T-helper 9 cell (primary cell): ENCODE measurements at places on chromosomes 6 and 20.

DNA sequence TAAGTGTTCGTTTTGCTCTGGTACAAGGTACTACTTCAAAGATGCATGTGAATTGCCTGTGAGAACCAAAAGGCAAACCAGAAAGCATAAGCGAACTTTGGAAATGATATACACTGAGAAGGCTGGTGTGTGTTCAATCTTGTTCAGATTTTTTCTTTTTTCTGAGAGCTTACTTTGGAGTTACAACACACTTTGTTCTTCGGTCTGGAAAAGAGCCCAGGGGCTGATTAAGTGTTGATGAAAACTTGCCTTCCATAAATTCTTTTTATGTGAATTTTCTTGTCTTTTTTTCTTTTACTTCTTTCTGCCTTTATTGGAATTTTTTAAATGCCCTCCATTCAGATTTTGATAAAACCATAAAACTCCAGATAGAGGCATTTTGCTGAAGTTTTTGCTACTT, 395.1 kb upstream of the SASH1 start:
- DNase-seq, result no peak

GRCh38 chr6:162260027-162260426, 467.5 kb downstream of the PRKN start:
- no peak for DNase-seq

DNA sequence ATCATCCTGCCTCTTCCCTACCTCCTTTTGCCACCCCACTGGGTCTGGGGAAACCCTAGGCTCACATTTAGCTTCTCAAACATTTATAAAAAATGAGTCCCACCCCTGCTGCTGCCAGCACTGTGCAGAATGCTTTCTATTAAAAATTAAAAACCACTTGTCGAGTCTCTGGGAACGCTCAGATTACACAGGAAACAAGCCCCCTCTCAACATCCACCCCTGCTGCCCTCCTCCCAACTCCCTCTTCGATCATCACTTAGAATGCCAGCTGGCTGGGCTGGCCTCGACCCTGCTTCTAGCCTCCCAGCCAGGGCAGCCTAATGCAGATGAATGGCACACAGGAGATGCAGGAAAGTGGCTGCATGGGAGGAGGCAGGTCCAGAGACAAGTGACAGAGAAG, 75.8 kb downstream of the CDH22 start:
- no peak for DNase-seq

DNA sequence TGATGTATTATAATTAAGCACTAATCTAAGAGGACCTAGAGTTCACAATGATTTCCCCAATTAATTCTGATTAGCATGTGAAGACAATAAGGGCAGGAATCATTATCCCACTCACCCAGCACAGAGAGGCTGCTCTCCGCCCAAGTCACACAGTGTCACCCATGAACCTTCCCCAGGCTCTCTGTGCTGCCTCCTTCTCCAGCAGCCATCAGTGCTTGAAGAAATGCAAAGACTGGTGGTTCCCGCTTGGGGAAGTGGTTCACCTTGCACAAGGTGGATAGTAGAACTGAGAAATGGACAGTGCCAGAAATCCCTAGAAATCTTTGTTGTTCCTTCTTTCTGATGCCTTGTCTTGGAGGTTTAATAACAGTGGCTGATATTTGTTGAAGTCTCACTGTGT, 401.3 kb downstream of the QKI start:
- no peak for DNase-seq

- DNase-seq, result no peak
Observed at GRCh38 chr20:51715163-51715855, 52.9 kb downstream of the ATP9A start.

DNA sequence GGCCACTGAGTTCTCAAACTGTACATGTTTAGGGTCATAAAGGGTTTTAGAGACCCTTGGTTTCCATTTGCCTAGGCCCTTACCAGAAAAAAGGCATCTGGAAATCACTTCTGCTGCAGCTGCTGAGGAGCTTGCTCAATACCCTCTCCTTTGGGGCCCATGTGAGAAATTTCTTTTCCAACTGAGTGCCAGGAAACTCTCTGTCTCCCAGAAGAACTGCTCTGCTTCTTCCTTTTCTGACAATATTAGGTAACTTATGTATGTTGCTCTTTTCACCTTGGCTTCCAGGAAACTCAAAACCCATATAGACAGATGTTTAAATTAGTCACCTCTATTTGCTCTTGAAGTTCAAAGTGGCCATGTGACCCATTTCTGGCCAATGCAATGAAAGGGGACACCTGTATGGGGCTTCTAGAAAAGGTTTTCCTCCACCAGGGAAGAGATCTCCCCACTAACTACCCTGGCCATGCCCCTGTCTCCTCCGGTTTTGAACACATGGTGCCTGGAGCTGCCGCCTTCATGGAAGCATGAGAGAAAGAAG, 121.6 kb downstream of the PREX1 start:
- DNase-seq, result no peak

DNA sequence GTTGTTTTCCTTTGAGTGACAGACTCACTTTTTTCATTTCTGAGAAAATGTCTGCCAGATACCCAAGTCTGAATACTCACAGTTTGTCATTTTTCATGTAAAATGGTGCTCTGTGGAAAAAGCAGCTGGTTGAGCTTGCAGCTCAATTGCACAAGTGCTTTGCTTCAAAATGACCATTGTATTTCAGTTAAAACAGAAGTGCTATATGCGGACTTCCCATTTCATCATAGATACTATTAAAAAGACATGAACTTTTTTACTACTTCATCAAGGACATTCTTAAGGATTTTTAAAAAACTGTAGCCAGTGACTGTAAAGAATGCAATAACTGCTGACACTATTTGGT, 61.5 kb downstream of the KCNS1 start:
- no peak for DNase-seq

- DNase-seq, result no peak
Observed at GRCh38 chr6:111409430-111409829, 73.6 kb downstream of the REV3L start.

GRCh38 chr20:49808753-49809152, 3.9 kb upstream of the SLC9A8 start:
- no peak for DNase-seq

- DNase-seq, result no peak
Observed at GRCh38 chr6:141532211-141532610, 600.5 kb upstream of the GJE1 start.

DNA sequence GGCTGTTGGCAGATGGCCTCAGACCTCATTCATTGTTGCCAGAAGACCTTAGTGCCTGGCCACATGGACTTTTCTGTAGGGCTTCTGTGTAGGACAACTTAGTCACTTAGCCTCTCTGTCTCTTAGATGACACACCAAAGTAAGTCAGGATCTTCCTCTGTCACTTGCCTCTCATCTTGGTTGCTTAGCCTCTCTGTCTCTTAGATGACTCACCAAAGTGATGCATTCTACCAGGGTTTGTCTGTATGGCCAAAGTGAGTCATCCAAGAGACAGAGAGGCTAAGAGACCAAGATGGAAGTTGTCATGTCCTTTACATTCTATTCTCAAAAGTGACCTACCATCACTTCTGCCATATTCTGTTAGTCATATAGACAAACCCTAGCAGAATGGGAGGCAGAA, 255.9 kb upstream of the DEFB112 start:
- no peak for DNase-seq

- no peak for DNase-seq
Observed at GRCh38 chr6:78831492-78831891, 35.9 kb upstream of the IRAK1BP1 start.

DNA sequence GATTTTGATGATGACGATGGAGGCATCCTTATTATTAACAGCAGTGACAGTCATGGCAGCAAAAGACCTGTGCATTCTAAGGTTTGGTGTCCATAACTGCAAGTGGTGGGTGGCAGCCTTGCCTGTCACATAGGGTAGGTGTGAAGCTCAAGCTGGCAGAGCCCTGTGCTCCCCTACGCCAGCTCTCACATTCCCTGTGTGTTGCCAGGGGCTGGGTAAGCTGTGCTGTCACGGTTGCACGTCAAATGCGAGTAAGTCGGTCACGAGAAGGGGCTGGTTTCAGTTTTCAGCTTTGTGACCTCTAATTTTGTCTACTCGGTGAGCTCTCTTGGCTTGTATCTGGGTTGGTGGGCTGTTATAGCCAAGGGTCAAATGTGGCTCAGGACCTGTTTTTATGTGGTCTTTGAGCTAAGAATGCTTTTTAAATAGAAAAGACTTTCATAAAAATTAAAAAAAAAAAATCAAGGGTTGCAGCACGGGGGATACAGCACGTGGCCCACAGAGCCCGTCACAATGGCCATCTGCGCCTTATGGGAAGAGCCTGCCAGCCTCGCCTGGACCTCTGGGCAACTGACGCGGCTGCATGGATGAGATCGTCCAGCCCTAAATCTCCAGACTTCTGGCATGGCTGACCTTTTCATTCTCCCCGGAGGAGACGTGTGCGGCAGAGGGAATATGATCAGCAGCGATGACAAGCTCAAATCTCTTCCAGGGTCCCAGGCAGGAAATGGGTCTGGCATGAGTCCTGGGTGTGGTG, 148.5 kb downstream of the PHACTR3 start:
- DNase-seq, result no peak

- no peak for DNase-seq
Observed at GRCh38 chr6:84560436-84561390, 203.7 kb downstream of the TBX18 start.

DNA sequence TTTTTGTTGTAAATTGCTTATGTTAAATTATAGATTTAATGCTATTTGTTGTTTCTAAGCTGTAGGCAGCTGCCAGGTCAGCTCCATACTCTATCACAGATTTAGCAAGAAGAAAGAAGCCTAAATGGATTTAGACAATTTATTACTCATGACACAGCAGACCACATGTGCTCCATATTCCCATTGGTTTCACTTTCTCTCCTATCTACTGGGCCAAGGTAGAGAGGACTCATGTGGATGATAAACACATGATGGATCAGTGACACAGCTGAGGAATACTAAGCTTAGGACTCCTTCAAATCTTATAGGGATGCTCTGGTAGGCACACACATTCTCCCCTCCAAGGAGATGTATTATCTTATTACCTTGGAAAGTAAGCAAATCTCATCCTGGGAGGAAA, 553.0 kb upstream of the ADGRB3 start:
- DNase-seq, result no peak

GRCh38 chr20:63071541-63072181, 64.9 kb upstream of the BHLHE23 start:
- no peak for DNase-seq

- DNase-seq, result no peak
Observed at GRCh38 chr6:166348305-166348949, 6.1 kb upstream of the SFT2D1 start.

GRCh38 chr6:34246563-34247391, 2.0 kb downstream of the SMIM29 start:
- no peak for DNase-seq

GRCh38 chr6:100257793-100258395, 206.8 kb downstream of the SIM1 start:
- DNase-seq, result no peak
